Mammary epithelial cell (primary cell): ENCODE measurements at places on chromosomes 7 and 10. TPM values are rescaled to one million over a fixed set of nuclear protein-coding genes. Genes with fewer than 3 reads are reported as not detected.

DNA sequence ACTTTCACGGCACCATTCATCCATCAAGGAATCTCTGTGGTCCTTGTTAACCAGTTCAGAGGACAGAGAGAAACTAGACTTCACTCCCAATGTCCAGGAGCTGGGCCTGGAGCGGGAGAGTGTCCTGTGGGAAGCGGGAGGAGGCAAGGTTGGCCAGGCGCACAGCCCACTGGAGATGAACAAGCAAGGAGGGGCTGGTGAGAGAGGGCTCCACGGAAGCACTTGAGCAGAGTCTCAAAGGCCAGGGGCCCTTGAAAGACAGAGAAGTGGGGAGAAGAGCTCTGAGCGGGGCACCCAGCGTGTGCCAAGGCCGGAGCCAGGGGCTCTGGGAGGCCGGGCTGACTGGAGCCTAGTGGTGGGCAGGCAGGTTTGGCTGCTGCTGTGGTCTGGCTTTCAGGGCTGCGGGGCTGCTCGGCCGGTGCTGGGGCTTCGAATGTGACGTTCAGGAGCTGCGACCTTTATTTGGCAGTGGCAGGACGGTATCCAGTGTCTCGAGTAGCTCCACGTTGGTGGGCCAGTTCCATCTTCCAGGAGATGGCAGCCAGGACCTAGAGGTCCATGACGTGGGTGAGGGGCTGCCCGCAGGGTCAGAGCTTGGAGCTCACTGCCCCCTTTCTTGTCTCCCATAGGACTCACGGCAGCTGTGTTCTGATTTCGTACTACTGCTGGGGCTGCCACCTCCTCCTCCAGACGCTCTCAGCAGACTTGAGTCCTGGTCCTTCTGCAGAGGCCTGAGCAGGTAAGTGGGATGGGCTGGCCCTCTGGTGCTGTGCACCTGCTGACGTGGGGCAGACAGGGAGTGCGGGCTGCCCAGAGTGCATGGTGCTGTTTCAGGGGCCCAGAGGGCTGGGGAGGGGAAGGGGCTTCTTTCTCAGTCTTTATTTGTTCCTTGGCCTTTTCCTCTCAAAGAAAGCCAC, 49.8 kb downstream of the ZMIZ1 start:
- DNase-seq = no peak

Gene TMEM176B
- not detected for polyA plus RNA-seq

- DNase-seq = peak; percentile 16
These were observed 10.0 kb downstream of the CYP3A43 start for GRCh38 chr7:99837649-99838361.

DNA sequence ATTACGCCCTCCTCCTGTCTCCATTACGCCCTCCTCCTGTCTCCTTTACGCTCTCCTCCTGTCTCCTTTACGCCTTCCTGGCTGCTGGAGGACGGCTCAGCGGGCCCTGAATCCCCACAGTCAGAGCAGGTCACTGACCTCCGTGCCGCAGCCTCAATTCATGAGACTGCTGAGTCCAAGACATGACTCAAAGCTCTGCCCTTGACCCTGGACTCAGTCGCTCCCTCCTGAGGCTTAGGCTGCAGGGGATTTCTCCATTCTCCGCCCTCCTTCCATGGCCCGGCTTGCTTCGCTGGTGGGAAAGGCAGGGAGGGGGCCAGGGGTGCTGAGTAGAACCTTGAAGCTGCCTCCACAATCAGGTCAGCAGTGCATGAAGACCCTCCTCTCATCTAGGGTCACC, 21.0 kb upstream of the FOXL3 start:
- no peak for DNase-seq

Gene SLC13A1
- polyA plus RNA-seq = not detected

DNA sequence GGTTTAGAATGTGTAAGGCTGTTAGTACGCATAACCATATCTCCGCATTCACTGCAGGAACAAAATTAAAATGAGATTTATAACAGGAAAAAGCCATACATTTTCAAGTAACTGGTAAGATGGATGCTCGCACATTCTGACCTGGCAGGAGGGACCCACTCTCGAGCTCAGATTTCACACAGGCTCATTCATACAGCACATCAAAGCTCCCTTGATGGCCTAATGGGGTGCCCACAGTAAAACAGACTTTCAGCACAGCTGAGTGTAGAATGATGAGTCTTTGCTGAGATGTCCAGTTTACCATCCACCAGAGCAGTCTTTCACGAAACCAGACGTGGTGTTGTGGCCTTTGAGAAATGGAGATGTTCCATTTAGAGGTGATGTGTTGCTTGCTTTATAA, 8.9 kb downstream of the FOXI2 start:
- no peak for DNase-seq

- no peak for DNase-seq
These were observed 15.3 kb downstream of the CALML3 start for GRCh38 chr10:5540080-5540479.

GRCh38 chr7:25287291-25287690, 59.0 kb upstream of the NPVF start:
- DNase-seq = no peak

GRCh38 chr10:50536617-50537240, 87.0 kb downstream of the SGMS1 start:
- DNase-seq = peak; percentile 41

DNA sequence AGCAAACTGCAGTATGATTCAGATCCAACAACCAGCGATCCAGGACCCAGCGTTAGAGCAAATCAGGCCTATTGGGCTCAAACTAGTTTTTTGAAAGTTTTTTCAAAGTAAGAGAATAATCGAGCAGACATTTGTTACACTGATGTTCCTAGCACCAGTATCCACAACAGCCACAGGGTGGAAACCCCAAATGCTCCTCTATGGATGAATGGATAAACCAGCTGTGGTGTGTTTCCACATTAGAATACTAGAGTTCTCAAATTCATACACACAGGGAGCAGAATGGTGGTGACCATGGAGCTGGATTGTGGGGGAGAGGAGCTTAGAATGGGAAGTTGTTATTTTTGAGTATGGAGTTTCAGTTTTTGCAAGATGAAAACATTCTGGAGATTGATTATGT, 60.7 kb downstream of the PDIA4 start:
- DNase-seq = no peak

DNA sequence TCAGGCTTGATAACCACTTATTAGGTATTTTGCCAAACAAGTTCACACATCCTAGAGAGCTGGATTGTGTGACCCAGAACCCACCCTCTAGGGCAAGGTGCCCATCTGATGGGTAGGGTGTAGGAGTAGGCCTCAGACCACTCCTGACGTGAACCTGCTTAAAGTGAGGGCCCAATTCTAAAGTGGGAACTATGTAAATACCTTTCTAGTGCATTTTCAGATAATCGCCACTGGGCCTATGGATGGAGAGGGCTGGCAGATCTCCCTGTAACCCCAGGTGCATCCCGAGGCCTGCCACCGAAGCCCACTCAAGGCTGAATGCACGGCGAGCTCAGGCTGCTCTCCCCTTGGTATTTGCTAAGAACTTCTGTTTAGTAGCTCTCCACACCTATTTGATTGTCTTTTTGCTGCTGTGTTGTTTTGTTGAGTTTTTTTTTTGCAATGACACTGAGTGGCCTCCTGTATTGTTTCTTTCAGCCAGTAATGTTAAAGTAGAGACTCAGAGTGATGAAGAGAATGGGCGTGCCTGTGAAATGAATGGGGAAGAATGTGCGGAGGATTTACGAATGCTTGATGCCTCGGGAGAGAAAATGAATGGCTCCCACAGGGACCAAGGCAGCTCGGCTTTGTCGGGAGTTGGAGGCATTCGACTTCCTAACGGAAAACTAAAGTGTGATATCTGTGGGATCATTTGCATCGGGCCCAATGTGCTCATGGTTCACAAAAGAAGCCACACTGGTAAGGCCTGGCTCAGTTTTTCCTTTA, 71.7 kb downstream of the IKZF1 start:
- no peak for DNase-seq

- DNase-seq = no peak
These were observed 10.8 kb downstream of the GIMAP6 start for GRCh38 chr7:150621376-150621775.

DNA sequence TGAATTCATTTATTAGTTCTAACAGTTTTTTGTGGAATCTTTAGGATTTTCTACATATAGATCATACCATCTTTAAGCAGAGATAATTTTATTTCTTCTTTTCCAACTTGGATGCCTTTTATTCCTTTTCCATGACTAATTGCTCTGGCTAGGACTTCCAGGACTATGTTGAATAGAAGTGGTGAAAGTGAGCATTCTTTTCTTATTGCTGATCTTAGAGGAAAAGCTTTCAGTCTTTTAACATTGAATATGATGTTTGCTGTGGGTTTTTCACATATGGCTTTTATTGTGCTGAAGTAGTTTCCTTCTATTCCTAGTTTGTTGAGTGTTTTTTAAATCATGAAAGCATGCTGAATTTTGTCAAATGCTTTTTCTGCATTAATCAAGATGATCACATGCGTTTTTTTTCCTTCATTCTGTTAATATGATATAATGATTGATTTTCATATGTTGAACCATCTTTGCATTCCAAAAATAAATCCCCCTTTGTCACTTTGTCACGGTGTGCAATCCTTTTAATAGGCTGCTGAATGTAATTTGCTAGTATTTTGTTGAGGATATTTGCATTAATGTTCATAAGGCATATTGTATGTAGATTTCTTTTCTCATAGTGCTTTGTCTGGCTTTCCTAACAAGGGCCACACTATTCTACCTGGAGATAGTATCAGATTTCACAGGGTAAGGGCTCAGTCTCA, 92.9 kb downstream of the ZNF467 start:
- no peak for DNase-seq

Gene INTS1
- polyA plus RNA-seq = 31.7 TPM

- no peak for DNase-seq
These were observed 139.5 kb downstream of the PLCE1 start for GRCh38 chr10:94133239-94133638.

GRCh38 chr10:78065611-78066010, 31.9 kb downstream of the RPS24 start:
- DNase-seq = no peak

Gene H2BK1
- polyA plus RNA-seq = not detected

Gene VAX1
- not detected for polyA plus RNA-seq

GRCh38 chr7:1843921-1844335, 173.9 kb downstream of the ELFN1 start:
- DNase-seq = no peak

DNA sequence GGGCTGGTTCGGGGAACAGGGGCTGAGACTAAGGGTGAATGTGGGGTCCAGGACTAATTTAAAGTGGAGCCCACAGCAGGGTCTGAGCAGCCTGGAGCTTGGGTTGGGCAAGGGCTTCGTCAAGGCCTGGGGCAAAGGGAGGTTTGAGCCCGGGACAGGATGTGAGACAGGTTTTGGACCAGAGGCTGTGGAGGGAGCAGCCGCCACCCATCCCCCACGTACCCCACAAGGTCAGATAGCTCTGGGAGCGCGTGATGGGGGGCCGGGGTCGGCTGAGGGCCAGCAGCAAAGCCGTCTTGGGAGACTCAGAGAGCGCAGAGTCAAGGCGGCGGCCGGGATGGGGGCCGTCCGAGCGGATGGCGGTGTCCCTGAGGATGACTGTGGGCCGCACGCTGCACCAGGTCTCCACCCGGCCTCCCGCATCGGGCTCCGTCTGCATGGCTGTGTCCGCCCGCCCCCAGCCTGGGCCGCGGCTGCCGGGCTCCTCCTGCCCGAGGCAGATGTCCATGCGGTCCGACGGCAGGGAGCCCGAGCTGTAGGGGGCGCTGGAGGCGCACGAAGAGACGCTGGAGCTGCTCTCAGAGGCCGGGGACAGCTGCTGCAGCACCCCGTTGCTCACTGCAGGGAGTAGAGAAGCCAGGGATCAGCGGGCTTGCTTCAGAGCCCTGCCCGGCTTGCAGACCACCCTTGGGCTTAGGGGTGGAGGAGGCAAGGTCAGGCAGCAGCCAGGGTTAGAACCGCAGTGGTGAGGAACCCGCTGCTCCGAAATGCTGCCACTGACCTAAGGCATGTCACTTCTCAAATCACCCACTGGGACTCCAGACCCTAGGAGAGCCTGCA, 12.1 kb downstream of the PDZD7 start:
- DNase-seq = peak; percentile 71

GRCh38 chr7:103075337-103075918, 488 bp downstream of the ARMC10 start:
- peak; percentile 49 for DNase-seq

DNA sequence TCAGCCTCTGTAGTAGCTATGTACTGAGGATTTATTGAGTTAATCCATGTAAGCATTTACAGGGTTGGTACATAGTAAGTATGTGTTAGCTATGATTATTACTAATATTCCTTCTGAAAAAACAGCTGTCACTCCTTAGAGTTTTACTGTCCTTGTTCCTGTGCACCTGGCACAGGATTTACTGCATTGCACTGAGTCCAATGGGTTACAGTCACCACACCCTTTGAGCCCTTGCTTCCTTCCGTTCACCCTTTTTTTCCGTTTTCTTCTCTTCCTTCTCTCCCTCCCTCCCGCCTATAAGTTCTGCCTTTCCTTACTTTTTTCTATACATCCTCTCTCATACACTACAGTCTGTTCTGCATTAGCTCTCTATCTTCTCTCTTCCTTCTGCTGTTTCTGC, 12.5 kb upstream of the CDK6 start:
- no peak for DNase-seq

GRCh38 chr7:91280185-91280584, 16.0 kb downstream of the FZD1 start:
- no peak for DNase-seq

DNA sequence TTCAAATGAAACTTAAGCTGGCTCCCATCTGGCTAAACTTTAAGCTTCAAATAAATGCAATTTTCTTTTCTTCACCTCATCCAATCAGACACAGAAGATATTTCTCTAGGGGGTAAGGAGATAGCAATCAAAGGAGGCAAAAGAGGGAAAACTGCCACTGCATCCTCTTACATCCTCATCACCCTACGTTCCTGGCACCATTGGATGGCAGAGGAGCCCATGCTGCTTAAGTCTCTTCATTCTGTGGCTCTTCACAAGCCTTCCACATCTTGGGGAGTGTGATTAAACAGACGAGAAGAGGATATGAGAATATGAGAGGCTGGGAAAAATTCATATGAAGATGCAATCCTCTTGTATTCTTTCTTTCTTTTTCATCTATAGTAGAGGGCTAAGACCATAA, 345.7 kb upstream of the AOAH start:
- no peak for DNase-seq

GRCh38 chr7:43511769-43512515, 71.0 kb upstream of the STK17A start:
- DNase-seq = no peak

DNA sequence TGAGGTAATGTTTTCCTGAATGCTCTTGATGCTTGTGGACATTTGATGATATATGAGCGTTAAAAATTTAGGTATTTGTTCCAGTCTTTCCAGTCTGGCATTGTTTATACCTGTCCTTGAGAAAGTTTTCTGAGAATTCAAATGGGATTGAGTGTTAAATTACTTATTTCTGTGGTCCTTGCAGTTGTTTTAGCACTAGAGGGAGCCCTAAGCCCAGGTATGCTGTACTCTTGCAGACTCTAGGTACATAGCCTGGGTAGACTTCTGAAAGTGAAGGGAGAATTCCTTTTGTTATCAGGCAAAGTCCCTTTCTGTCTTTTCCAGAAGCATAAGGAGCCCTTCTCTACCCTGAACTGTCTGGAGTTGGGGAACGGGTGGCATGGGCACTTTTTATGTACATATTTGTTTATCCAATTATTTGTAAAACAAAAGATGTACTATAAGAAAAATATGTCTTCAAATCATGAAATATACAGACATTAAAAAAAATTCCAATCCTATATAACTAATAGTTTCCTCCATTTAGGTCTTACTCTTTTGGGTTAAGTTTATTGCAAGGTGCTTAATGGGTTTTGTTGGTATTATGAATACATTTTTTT, 262.1 kb downstream of the ATRNL1 start:
- DNase-seq = peak; percentile 50

- no peak for DNase-seq
These were observed 33.5 kb upstream of the LEP start for GRCh38 chr7:128207609-128208008.

- no peak for DNase-seq
These were observed 48.8 kb downstream of the ARHGAP22 start for GRCh38 chr10:48556065-48556464.
